ENCODE measurements at places on chromosomes 11 and 22. TPM values are rescaled to one million over a fixed set of nuclear protein-coding genes. Genes with fewer than 3 reads are reported as not detected.
A peak's percentile ranks its signal among the peaks of the same experiment; 100 is the strongest.

Gene CHRNA10
- polyA plus RNA-seq = 0.46 TPM

Gene SIAE
- polyA plus RNA-seq = 62.2 TPM

Gene NRXN2
- polyA plus RNA-seq = 0.23 TPM

Gene CBLIF
- polyA plus RNA-seq = 0.28 TPM

Gene CYB5R2
- polyA plus RNA-seq = 3.0 TPM

Gene VSIG10L2
- polyA plus RNA-seq = not detected

Gene NCF4
- 25.2 TPM for polyA plus RNA-seq

GRCh38 chr11:117875382-117876058, 938 bp downstream of the FXYD6 start:
- DNase-seq = peak; percentile 86

DNA sequence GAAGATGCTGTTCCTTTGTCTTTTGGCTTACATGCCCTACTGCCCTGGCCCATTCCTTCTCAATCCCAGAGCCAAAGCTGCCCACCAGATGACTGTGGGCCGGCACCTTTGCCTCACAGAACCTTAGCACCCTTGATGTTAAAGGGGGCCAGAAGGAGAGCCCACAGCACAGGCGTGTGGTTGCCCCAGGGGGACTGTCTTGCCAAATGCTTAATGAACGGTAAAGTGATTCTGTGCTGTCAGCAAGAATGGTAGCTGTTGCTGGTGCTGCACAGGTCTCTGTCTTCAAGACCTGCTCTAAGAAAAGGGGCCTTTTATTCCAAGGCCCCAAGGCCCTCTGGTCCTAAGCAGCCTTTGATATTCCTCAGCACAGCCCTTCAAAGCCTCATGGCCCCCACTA, 113.3 kb downstream of the MORC2 start:
- no peak for DNase-seq

DNA sequence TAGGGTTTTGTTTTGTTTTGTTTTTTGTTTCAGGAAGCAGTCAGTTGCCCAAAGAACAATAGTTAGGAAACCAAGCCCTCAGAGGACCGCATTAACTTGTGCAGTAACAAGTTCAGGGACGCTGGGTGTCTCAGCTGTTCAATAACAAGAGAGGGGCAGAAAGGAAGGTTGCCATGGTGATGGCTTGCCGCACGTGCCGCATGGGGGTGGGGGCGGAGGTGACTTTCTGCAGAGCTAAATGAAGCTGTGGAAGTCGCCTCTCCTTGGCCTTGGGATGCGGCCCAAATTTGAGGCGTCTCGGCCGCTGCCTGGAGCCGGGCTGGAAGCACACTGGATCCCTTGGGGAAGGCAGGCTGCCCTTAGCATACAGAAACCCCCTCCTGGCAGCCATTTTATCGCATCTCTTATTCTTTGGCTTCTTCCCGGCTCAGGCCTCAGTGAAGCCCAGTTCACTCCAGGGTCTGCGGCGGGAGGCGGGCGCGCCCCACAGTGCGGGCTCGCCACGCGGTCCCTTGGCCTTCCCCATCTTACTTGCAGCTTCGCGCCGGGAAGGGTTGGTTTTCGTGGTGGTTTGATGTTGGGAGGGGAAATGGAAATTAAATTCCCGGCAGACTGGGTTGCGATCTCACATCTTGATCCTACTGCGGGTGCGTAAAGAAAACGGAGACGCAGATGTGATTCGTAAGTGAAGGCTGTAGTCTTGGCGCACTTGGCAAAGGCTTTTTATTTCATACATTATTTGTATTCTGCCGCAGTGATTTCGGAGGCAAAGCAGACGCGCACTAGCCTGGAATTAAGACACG, 94.3 kb downstream of the SLC17A6 start:
- no peak for DNase-seq

GRCh38 chr11:119525180-119525866, 102.4 kb upstream of the THY1 start:
- DNase-seq = no peak

GRCh38 chr11:122584670-122585069, 70.9 kb upstream of the UBASH3B start:
- DNase-seq = no peak

DNA sequence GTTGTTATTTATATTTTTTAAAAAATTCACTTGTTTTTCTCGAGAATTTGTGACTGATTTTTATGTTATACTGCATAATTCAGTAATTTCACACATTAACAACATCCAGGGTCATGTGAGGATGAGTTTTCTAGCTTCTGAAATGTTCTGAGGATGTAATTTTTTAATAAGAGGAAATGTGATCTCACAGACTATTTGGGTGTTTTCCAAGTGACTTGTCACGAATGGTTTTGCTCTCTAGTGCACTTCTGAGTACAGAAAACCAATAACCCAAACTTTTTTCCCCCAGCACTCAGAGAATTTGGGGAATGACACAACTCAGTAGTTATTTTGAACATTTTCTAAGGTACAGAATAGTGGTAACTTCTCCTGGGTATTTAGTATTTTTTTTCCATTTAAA, 821.1 kb upstream of the ARHGAP42 start:
- DNase-seq = no peak

DNA sequence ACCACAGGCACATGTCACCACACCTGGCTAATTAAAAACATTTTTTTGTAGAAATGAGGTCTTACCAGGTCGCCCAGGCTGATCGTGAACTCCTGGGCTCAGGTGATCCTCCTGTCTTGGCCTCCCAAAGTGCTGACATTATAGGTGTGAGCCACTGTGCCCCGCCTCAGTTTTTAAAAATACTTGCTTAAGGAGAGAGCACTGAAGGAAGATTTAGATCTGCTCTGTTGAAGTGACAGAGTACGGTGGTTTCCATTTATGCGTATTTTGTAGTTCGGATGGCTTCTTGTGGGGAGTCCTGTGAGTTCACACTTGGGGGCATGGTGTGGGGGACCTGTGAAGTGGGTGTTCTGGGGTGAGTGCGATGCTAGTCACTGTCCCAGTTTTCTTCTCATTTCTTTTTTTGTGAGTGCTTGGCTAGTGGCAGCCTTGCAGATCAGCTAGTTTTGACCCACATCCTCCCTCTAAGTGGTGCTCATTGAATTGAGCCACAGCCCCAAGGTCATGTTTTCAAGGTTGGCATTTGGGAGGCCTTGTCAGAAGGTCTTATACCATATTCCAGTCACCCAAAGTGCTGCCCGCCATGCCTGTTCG, 31.5 kb downstream of the PTPRJ start:
- DNase-seq = peak; percentile 24

GRCh38 chr22:40462195-40462984, 92.0 kb downstream of the SGSM3 start:
- no peak for DNase-seq

- no peak for DNase-seq
These were observed 75.0 kb upstream of the OR4B1 start for GRCh38 chr11:48141475-48142122.

GRCh38 chr22:41478473-41478872, 9.6 kb downstream of the ACO2 start:
- no peak for DNase-seq

DNA sequence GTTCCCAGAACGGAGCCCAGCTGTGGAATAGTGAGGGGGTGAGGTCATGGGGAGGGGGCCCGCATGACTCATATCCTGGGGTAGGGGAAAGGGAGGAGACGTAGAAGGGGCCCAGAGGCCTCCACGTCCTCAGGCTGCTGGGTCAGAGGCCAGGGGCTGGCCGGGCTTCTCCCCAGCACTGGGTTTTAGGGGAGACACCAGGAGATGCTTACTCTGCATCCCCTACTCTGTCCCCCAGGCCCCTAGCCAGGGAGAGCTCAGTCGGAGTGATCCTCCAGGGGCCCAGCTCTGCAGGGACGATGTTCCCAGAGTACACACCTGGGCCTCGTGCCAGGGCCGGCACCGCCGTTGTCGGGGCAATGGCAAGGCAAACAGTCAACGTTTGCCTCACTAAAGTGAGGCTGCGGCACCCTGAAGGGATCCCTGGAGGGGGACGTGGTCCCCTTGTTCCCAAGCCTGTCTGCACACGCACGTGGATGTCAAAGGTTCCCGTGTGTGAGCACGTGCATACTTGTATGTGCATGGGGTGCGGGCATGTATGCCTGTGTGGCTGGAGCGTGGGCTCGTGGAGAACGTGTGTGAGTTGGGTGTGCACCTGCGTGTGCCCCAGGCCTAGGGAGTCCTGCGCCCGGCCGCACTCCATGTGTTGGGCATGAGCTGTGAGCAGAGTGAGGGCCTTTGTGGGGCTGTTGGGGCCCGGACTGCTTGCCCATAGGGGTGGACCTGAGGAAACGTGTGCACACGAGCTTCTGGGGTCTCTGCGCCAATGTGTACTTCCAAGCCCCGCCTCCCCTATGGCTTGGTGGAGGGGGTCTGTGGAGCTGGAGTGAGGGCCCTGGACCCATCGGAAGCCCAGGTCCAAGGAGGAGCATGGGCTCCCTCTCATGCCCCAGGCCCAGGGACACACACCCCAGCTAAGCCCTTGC, 14.2 kb downstream of the PRR33 start:
- DNase-seq = peak; percentile 80

DNA sequence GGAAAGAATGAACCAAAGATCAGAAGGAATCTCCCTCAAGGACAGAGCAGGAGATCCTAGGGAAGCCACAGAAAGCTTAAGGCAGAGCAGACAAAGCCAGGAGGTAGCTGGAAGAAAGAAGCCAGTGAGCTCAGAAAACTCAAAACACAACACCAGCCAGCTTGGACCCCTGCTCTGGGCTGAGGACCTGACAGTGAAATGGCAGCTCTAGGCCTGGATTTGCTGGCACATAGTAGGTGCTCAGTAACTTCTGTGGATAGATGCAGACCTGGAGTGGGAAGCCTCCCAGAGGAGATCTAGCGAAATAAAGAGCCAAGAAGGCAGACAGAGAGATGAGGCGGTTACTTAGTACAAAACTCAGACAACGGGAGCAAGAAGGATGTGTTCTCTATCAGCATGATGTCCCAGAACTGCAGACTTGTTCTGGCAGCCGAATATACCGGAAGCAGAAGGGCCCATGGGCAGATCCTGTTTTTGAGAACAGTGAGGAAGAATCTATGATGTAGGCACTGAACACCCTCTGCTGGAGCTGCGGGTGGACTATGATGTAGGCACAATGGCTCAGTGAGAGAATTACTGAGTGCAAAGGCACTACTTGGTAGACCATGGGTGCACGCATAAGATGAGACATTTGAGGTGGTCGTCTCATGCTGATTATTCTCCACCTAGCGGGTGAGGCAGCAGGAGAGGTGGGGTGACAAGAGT, 4.8 kb downstream of the ROBO4 start:
- peak; percentile 67 for DNase-seq

Measured in sigmoid colon (tissue), 7 donors.